ENCODE measurements at places on chromosomes 3 and 15.
A peak's percentile ranks its signal among the peaks of the same experiment; 100 is the strongest.

DNA sequence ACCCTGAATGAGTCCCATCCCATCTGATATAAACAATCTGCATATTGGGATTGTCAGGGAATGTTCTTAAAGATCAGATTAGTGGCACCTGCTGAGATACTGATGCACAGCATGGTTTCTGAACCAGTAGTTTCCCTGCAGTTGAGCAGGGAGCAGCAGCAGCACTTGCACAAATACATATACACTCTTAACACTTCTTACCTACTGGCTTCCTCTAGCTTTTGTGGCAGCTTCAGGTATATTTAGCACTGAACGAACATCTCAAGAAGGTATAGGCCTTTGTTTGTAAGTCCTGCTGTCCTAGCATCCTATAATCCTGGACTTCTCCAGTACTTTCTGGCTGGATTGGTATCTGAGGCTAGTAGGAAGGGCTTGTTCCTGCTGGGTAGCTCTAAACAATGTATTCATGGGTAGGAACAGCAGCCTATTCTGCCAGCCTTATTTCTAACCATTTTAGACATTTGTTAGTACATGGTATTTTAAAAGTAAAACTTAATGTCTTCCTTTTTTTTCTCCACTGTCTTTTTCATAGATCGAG, 4.5 kb downstream of the B2M start:
- no peak for DNase-seq

DNA sequence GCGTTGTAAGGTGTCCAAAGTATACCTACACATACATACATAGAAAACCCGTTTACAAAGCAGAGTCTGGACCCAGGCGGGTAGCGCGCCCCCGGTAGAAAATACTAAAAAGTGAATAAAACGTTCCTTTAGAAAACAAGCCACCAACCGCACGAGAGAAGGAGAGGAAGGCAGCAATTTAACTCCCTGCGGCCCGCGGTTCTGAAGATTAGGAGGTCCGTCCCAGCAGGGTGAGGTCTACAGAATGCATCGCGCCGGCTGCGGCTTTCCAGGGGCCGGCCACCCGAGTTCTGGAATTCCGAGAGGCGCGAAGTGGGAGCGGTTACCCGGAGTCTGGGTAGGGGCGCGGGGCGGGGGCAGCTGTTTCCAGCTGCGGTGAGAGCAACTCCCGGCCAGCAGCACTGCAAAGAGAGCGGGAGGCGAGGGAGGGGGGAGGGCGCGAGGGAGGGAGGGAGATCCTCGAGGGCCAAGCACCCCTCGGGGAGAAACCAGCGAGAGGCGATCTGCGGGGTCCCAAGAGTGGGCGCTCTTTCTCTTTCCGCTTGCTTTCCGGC, 318.6 kb downstream of the FGF12 start:
- DNase-seq: peak; percentile 74

DNA sequence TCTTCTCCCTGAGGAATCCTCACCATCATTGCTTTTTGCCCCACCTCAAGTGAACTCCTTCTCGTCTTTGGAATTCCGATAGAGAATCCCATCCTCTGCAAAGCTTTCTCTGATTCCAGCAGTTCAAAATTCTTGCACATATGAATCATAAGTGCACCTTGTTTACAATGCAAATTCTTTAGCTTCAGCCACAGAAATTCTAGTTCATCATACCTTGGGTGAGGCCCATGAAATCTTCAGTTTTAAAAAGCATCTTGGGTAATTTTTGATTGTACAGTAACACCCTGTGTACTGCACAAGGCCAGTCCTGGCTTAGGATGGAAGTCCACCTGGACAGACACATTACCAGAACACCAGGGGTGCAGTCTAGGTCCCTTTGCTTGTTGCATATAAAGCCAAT, 30.8 kb downstream of the MDFIC2 start:
- DNase-seq: peak; percentile 1

DNA sequence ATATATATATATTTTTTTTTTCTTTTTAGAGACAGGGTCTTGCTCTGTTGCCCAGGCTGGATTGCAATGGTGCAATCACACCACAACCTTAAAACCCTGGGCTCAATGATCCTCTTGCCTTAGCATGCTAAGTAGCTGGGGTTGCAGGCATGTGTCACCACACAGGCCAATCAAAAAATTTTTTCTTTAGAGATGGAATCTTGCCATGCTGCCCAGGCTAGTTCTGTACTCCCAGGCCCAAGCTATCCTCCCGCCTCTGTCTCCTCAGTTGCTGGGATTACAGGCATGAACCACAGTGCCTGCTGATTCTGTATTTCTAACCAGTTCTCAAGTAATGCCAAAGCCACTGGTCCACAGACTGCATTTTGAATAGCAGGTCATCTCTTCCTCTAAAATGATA, 291.3 kb upstream of the ZPLD1 start:
- no peak for DNase-seq

GRCh38 chr3:78977073-78977472, 790.7 kb downstream of the ROBO1 start:
- DNase-seq: no peak

DNA sequence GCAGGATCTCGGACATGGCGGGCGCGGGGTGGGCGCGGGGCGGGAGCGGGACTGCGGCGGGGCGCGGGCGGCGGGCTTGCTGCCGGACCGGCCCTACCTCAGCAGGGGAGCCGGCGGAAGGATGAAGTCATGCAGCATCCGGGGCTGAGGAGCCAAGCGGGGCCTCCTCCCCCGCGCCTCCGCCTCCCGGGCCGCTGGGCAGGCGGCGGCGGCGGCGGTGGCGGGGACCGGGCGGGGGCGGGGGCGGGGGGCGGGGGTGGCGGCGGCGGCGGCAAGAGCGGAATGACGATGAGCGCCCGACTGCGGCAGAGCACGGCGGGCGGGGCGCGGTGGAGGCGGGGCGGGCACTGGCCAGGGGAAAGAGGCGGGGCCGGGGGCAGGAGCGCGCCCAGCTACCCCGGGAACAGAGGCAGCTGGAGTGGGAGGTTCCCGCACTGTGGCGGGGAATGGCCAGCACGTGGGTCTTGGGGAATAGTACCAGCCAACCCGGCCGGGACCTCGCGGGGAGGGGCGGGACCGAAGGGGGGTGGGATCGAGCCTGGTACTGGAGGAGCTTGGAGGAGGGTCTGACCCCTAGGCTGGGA, at the start of gene CAMK2N2:
CAMK2N2 (minus strand) TSS at position 284 of the 584 bp plus-strand sequence; CDS start at position 16, 268 bp downstream.
- DNase-seq: peak; percentile 100

DNA sequence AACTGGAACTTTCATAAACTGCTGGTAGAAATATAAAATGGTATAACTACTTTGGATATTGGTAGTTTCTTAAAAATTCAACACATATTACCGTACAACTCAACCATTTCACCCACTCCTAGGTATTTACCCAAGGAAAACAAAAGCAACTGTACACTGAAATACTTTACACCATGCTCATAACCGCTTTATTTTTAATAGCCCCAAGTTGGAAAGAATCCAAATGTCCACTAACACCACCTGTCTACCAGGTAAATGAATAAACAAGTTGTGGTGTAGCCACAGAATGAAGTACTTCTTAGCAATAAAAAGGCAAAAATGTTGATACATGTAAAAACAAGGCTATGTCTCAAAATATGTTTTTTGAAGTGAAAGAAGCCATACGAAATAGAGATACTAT, 215.9 kb upstream of the PEX5L start:
- DNase-seq: no peak

- DNase-seq: no peak
These were observed 19.2 kb downstream of the GNB4 start for GRCh38 chr3:179432021-179432420.

- no peak for DNase-seq
These were observed 159.7 kb downstream of the POLR2M start for GRCh38 chr15:57866149-57866736.

DNA sequence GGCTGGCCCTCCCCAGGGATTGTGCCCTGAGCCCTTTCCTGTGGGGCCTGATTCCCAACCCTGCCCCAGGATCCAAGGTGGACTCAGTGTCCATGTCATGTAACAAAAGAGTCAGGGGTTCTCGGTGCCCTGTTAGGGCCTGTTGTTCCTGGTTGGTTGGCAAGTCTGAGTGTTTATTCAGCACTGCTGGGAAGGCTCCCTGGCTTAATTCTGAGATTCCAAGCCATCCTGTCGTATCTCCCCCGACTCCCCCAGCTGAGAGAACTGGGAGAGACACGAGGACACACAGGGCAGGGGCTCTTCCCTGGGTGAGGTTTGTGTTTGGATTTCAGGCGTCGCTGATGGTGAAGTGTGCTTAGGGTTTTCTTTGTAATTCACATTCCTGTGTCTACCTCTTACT, 78.3 kb downstream of the EEFSEC start:
- DNase-seq: no peak

DNA sequence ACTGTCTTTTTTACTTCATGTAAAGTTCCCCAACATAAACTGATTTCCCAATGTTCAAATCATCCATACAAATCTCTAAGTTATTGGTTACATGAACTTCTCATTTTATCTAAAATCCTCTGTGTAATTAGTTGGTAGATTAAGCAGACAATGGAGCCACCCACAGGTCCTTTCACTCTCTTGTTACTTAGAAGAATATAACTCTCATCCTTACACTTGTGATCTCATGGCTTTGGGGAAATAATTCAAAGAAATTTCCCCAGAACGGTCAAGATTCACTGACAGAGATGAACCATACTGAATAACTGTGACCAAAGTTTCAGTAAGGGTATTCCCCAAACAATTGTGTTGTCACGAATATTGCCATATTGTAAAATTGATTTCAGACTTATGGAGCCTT, 1102.6 kb upstream of the EPHA6 start:
- no peak for DNase-seq

- no peak for DNase-seq
These were observed 21.0 kb upstream of the ATP2B2 start for GRCh38 chr3:10526366-10526765.

- DNase-seq: no peak
These were observed 1001.9 kb upstream of the NR2F2 start for GRCh38 chr15:95328559-95328958.
